ENCODE measurements at places on chromosomes 13 and 19.

DNA sequence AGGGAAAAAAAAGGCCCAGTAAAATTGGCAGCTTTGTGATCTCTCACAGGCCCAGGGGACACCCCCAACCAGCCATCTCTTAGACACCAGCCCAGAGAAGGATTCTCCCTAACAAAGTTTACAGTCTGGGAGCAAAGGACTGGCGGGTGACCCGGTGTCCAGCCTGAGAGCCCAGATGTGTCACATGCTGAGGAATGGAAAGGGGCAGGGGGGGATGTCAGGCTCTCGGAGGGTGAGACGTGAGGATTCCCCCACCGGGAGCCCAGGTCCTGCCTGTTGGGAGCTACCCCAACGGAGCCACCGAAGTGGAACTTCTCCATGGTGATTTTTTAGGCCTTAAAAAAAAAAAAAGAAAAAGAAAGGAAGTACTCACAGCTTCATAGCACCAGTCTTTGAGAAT lies 4.8 kb upstream of the CTXN1 start:
- DNase-seq = peak; percentile 14

DNA sequence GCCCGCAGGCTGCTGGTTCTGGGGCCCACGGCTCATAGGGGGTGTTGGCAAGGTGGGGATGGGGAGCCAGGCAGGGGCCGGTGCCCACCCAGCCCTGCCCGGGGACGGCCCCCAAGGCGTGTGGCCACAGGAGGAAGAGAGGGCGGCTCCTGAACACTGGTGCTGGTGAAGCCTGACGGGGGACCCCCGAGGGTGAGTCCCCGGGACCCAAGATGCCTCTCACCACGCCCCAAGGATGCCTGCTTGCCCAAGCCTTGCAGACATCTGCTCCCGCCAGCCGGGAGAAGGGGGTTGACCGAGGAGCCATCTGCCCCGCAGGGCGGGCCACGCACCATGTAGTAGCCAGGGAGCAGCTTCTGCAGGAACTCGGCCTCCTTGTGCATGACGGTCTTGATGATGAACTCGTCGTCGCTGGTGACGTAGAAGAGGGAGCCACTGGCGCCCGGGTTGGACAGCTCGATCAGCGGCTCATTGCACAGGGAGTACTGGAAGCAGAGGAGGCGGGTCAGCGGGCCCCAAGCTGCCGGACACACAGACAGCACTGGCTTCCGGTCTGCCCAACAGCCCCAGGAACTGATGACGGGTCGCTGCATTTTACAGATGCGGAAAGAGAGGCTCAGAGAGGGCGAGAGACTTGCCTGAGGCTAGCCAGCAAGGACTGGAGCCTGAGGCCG lies 29.6 kb upstream of the CACTIN start:
- no peak for DNase-seq

DNA sequence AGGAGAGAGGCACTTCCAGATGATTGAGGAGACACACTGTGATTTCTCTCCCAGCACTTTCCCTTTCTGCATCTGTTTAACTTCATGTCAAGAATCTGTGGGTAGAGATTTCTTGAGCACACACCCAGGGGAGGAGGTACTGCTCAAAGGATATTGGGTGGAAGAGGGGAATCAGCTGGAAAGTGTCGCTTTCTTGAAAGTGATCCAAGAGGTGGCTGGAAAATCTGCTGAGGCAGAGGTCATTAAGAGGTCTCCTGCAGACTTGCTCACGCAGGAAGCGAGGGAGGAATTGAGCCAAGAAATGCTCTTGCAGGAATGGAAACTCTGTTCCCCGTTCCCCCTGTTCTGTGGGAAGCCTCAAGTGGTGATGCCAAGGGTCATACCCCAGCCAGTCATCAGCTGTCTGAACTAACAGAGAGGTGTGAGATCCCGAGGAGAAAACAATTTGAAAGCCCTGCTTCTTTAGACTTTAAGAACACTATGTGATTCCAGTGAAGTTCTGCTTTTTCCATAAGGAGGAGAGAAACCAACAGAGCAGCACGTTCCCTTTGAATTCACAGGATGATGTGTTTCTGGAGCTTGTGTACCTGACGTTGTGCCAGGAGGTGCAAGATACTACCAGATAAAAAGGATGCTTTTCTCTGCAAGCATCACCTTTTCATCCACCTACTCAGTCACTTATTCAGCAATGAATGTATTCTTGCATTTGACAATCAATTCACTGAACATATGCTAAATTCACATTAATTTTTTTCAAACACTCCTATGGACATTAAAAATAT lies 163.4 kb upstream of the GPR12 start:
- DNase-seq = peak; percentile 41

DNA sequence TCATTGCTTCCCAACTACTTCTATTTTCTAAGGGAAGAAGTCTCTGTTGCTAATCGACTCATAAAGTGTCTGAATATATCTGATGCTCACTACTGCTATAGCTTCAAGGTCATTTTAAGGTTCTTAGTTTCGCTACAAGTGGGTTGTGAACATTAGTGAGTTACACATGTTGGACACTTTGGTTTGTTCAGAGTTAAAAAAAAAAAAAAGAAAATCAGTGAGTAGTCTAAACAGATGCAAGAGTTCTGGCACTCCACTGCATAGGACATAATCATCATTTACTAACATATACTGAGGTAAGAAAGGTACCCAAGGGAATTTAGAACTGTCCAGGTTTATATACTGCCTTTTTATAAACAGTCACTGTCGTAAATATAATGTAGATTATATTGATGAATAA lies 108.8 kb downstream of the KLF12 start:
- DNase-seq = no peak

GRCh38 chr13:47858042-47859025 lies 142.7 kb downstream of the SUCLA2 start:
- DNase-seq = no peak

Measured in right hindlimb (tissue), 1 donor.